CD8-positive, alpha-beta memory T cell (primary cell): ENCODE measurements at places on chromosomes 12 and 14.

GRCh38 chr14:61695695-61696527, 598 bp downstream of the HIF1A start:
- DNase-seq, result peak; percentile 40

DNA sequence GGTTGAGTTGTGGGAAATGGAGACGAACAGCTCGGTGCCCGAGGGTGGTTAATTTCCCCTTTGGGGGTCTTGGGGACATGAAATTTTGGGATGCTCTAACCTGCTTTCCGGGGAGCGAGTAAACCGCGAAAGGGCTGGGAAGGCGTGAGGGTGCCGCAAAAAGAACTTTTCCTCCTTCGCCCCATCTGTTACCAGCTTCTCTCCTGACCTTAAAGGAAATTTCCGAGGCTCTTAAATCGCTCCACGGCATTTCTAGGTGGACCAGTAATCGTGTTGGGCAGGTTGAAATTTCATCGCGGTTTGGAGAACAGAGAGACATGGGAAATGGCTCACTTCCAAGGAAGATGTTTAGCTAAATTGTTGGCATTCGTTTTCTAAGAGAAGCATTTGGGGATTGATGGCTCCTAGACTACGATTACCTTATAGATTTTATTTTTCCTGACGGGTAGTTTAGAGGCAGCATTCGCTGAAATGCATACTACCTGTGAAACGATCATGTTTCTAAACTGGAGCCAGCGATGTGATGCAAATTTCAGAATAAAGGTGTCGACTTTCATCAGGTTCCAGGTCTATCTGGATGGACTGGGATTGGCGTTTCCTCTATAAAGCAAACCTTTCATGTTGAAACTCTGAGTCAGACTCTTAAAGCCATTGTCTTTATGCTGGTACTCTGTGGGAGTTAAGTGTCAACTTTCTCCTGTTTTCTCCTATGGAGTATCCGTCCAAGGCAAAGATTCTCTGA, 414.5 kb downstream of the PCNX1 start:
- no peak for DNase-seq

DNA sequence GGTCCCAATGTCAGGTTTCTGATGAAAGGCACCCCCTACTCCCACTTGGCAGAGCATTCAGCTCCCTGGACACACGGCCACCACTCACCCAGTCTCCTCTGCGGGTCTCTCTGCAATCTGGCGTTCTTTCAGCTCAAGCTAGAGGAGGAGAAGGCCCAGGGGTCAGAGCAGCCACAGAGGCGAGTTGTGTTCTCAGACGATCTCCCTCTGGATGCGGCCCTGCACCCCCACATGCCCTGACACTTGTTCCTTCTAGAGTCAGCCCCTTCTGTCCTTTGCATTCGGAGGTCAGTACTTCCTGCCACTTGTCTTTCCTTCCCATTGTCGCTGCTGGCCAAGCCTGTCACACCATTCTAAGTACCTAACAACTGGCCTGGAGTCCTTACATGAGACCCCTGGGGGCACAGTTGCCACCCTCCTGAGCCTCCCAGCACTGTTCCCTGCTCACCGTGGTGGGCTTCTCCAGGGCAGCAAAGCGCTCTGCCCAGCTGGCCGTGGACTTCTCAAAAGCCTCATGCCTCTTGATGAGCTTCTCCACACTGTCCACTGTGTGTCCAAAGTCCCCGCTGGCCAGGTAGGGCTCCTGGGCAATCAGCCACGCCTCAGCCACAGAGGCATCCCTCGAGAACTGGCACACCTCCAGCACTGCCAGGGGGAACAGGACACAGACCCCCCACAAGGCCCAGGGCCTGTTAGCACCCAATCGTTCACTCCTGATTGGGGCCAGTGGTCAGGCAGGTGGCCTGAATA, 63.2 kb downstream of the PLEKHG3 start:
- no peak for DNase-seq

DNA sequence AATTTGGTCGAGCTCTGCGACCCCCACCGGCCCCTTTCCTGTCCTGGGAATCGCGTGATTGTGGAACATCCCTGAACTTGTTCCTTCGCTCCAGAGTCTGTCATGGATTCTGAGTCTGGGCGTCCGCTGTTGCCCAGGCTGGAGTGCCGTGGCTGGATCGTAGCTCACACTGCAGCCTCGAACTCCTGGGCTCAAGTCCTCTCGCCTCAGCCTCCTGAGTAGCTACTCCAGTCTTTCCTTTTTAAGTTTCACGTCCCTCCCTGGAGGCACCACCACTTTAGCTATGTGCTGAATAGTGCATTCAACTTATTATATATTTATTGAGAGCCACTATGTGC, 698 bp downstream of the ACOT6 start:
- DNase-seq, result no peak

DNA sequence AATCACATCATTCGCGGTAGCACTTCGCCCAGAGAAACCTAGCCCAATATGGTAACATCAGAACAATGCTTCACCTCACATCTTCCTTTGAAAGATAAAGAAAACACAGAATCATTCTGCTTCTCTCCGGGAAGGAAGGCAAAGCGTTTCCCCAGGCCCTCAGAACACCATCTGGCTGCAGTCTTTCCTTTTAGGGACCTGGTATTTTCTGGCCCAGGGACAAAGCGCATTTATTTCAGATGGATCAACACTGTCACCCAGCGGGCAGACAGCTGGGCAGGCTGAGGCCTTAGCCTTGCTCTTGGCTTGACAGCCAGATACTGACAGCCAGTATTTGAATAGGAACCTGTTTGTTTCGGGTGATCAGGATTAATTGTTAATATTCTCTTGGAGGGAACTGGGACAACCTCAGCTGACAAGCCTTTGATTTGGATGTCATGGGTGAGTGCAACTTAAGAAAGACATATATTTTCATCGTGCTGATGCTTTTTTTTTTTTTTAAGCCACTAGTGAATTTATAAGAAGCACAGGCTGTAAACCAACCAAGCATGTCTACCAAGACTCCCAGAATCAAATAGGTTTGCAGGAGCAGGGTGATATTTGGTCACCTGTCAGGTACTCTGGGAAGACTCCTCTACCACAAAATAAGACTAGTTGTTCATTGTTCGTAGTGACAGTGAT, 118.9 kb downstream of the VEZT start:
- no peak for DNase-seq

GRCh38 chr12:132545164-132545953, 55.4 kb downstream of the FBRSL1 start:
- DNase-seq, result no peak
